ENCODE measurements at places on chromosomes 7 and 10.

GRCh38 chr7:81256991-81257390 lies 338.1 kb upstream of the SEMA3C start:
- no peak for DNase-seq

- no peak for DNase-seq
Observed at GRCh38 chr10:60942788-60943315, 1.1 kb downstream of the RHOBTB1 start.

DNA sequence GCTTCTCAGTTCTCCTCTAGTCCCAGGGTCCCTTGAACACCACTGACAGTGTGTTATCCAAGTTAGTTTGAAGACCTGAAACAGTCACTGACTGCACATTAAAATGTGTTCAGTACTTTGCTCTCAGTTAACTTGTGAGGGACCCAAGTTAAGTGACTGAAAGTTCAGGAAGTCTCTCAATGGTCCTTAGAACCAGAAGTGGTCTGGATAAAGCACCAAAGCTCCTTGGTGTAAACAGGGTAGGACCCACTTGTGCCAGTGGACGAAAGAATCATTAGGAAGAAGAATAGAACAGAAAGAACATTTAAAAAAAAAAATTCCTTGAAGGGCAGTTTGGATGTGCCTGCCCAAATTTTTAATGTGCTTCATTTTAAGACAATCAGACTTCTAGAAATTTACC lies 45.1 kb downstream of the NOD1 start:
- no peak for DNase-seq

DNA sequence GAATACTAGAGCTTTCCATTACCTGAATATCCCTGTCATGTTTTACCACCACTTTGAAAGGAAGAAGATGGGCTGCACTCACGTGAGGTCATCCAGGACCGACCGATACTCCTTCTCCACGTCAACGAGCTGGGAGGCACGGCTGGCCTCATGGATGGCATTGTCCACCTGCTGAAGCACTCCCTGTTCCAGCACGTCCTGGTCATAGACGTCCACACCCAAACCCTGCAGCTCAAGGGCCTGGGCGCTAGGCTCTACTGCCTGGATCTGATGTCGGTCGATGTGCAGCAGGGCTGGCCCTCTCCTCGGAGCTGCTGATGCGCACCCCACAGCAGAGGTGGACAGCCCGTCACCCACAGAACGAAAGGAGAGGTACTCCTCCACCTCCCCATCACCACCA lies 6.5 kb downstream of the ERCC6 start:
- no peak for DNase-seq

- no peak for DNase-seq
Observed at GRCh38 chr7:156614434-156615264, 25.9 kb upstream of the RNF32 start.

GRCh38 chr7:117485118-117485620 lies 5.3 kb downstream of the CFTR start:
- DNase-seq: no peak

DNA sequence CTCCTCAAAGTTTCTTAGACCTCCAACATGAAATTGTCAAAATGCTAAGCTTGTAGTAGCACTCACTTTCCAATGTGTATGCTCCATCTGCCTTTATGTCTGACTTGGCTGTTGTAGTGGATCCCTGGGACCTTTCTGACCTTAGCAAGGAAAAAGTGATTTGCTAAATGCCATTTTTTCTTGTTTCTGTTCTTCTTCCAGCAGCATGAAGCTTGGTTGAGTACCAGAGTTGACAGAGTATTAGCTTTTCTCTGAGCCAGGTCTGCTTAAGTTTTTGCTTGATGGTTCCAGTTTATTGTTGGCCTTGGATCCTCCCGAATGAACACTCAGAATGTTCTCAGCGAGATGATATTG lies 168.7 kb downstream of the SND1 start:
- no peak for DNase-seq

DNA sequence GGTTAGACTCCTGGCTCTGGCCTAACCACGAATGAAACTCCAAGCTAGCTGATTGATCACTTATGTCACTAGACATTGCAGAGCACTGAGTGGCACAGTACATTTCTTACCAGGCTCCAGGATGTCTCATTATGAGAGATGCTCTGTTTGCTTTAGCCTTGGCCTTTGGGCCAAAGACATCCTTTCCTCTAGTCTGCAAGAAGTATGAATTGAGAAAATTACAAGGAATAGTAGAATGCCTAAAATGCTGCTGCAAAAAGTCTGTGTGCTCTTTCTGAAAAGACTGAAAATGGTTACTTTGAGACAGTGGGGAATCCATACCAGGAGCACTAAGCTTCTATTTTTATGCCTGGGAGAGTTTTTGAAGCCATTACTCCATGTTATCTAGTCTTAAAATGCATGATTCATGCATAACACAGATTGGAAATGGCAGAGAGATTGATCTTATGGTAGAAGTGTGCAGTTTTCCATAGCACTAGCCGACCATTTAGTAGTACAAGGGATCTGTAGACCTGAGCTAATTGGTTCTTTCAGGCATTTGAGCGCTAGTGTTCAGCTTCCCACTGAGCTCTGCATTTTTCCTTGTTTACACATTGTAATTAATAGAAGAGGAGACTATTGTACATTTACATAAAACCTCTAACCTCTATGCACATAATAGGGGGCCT lies 303.8 kb downstream of the PRKG1 start:
- no peak for DNase-seq

DNA sequence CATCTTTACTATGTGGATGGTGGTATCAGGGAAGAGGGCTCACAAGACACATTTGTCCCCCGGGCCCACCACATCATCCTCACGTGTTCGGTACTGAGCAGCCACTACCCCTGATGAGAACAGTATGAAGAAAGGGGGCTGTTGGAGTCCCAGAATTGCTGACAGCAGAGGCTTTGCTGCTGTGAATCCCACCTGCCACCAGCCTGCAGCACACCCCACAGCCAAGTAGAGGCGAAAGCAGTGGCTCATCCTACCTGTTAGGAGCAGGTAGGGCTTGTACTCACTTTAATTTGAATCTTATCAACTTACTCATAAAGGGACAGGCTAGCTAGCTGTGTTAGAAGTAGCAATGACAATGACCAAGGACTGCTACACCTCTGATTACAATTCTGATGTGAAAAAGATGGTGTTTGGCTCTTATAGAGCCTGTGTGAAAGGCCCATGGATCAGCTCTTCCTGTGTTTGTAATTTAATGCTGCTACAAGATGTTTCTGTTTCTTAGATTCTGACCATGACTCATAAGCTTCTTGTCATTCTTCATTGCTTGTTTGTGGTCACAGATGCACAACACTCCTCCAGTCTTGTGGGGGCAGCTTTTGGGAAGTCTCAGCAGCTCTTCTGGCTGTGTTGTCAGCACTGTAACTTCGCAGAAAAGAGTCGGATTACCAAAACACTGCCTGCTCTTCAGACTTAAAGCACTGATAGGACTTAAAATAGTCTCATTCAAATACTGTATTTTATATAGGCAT lies 9.1 kb upstream of the CSGALNACT2 start:
- no peak for DNase-seq

DNA sequence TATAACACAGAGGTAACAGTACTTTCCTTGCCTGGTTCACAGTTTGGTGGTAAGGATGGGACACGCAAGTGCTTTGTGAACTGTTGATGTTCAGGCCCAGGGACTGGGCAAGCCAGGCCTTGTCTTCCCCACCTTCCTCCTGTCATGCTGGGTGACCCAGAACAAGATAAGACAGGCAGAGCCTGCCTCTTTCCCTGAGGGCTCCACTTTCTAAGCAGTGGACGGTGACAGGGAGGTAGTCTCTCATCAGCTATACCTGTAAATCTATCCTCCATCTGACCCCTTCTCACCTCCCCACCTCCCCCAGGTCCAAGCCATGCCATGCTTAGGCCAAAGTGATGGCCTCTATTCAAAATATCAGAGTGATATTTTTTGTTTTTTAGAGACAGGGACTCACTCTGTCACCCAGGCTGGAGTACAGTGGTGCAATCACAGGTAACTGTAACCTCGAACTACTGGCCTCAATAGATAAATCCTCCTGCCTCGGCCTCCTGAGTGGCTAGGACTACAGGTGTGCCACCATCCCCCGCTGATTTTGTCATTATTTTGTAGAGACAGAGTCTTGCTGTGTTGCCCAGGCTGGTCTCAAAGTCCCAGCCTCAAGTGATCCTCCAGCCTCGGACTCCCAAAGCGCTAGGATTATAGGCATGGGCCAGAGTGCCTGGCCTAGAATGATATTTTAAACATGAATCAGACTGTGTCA lies 42.8 kb downstream of the PDLIM1 start:
- DNase-seq: no peak

- DNase-seq: no peak
Observed at GRCh38 chr7:24745355-24745754, 11.9 kb downstream of the GSDME start.

- no peak for DNase-seq
Observed at GRCh38 chr7:150978126-150978789, at the start of gene KCNH2. Gene KCNH2, minus strand, starts transcription at chr7:150978321. Its CDS starts 408 bp downstream, at chr7:150977913.

DNA sequence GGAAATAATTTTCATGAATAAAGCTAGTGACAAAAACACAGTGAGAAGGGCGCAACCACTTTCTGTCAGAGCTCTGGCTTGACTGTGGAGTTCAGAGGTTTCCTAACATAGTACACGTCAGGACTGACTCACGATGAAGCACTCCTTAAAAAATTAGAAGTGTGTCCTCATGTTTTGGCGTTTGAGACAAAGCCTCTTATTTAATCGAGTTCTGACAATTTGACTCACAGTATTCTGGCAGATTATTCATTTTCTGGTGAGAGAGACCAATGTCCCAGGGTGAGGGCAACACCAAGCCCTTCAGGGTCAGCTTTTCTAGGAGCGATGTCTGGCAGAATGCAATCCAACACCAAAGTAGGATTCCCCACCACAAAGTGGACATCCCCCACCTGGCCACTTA lies 108.7 kb downstream of the DIP2C start:
- no peak for DNase-seq

DNA sequence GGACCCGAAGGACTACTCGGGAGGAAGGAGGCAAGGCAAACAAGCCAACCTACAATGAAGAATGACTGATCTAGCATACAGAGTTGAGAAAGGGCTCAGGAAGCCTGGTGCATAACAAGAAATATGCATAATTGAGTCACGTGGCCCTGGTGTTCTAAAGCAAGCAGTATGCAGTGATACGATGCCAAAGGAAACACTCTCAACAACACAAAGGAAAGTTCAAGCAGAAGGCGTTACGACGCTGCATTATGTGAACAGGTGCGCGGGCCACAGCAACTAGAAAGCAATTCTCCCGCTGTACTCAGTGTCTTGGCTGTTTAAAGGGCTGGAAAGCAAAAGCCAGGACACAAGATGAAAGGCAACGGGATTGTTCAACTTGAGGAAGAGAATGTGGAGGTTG lies 100.8 kb downstream of the PRTFDC1 start:
- DNase-seq: no peak

- no peak for DNase-seq
Observed at GRCh38 chr7:112067632-112068540, 138.3 kb downstream of the DOCK4 start.

- DNase-seq: no peak
Observed at GRCh38 chr7:102284891-102285539, 1.7 kb upstream of the SH2B2 start.

- no peak for DNase-seq
Observed at GRCh38 chr7:53035499-53036412, at the start of gene POM121L12. Gene POM121L12, plus strand, starts transcription at chr7:53035633. Its CDS starts 39 bp downstream, at chr7:53035672.

DNA sequence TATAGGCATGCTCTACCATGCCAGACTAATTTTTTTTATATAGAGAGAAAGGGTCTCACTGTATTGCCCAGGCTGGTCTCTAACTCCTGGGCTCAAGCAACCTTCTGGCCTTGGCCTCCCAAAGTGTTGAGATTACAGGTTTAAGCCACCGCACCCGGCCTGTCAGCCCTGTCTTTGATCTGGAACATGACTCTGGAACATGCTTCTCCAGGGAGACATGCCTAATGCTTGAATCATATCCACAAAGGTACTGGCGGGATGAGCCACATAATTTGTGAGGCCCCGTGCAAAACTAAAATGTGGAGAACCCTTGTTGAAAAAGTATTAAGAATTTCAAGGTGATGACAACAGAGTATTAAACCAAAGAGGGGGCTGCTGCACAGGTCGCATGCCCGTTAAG lies 282.8 kb downstream of the ARHGAP12 start:
- no peak for DNase-seq

DNA sequence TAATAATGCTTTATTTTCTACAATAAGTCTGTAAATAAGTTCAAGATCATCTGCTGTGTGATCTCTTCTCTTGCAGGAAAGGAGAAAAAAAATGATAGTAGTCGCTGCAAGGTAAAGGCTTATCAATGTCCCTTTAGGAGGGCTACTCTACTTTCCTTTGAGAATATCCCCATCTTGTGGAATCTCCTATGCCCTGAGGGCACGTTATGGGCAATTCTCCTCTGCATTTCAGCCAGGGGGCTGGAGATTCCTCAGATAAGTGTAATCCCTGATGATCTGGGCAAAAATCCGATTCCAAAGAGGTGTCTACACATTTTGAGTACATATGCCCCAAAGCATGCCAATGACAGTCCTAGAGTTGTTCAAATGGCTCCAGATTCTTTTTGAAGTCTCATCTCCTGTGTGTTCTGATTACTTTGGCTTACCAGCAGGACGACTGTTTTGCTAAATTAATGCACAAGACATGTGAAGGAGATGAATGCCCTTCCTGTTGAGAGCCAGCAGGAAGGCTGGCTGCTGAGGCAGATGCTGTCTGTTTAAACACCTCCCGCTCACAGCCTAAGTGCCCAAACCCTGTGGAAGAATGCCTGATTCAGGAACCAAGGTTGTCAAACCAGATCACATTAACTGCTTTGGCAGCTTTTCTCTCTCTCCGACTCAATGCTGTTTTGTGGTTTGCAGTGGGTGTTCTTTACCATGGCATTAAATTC lies 171.2 kb upstream of the COL1A2 start:
- no peak for DNase-seq
